ENCODE measurements at places on chromosomes 4 and X. TPM values are rescaled to one million over a fixed set of nuclear protein-coding genes. Genes with fewer than 3 reads are reported as not detected.

DNA sequence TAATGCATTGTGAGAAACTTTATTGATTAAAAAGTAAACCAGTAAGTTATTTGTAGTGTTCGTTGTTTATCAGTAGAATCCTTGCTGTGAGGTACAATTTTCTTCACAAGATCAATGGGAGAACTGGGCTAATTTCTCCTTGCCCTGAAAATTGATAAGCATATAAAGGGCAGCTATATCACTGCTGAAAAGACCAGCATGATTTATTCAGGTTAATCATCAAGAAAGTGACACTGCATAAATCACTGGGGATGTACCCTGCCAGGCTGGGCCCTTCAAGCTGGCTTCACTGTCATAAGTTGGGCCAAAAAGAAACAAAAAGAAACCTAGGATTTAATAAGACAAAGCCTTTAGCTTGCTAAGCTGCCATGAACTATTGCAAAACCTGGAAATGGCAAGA is 746.7 kb downstream of the STPG2 start:
- no peak for DNase-seq

GRCh38 chr4:996030-996996 is 3.1 kb upstream of the SLC26A1 start:
- DNase-seq = no peak

- DNase-seq = no peak
Measured at GRCh38 chrX:135740681-135741149, 27.3 kb downstream of the CT45A1 start.

DNA sequence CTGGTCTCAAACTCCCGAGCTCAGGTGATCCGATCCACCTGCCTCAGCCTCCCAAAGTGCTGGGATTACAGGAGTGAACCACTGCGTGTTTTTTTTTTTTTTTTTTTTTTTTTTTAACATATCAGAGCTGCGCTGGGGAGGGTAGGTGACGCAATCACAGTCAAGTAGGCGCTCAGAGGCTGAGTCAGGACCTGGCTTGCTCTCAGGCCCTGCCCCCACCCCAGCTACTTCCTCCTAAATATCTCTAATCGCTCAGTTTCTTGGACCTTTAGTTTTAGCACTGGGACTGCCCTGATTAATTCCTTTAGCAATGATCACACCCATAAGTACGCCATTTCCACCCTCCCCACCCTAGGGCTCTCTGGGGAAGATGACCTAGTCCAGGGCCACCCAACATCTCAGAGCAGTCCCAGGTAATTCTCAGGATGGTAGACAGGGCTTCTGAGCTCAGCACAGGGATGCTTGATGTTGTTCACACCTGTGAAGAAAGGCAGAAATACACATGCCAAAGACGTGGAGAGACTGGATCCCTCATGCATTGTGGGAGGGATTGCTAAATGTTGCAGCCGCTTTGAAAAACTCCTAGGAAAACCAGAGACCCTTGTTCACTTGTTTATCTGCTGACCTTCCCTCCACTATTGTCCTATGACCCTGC is 50.2 kb downstream of the DDX3X start:
- DNase-seq = peak; percentile 75

The FOXR2 gene
- not detected for total RNA-seq

- DNase-seq = no peak
Measured at GRCh38 chr4:76579596-76580375, 144.8 kb downstream of the SHROOM3 start.

GRCh38 chr4:74397748-74398426 is 32.9 kb downstream of the EREG start:
- no peak for DNase-seq

The ARX gene
- total RNA-seq = not detected

The CNKSR2 gene
- total RNA-seq = not detected

GRCh38 chr4:56531149-56531770 is 25.7 kb downstream of the ARL9 start:
- no peak for DNase-seq

DNA sequence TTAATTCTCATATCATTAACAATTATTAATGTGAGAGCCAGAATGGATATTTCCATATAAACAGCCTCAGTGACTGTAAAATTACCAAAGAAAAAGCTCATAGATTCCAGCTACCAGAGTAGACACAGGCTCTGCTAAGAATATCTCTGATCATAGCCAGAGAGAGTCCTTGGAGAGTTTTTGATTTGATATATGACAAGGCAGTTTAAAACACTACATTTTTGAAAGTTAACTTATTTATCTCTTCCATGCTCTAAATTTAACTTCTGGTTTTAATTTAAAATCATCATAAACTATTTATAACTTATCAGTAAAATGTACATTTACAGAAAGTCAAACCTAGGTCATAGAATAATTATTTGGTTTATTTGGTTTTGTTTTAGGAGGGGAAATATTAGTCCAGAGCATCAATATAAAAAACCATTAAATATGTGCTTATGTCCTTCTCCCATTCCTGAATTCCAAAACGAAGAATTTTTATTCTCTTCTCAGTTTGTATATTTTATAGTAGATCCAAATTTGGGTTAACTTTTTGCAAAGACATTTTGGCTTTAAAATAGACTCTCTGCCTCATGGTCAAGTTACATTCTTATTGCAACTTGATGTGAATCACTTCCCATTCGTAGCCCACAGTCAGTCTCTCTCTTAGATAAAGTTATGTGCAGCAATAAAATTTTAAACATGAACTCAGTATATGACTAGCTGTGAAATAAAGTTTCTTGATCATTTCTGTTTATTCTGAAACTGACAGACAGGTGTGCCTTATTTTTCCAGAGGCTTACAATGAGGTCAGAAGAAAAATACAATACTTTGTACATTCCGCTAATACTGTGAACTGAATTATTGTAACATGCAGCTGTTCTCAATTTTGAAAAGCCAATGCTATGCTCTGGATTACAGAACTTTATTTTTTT is 267.1 kb downstream of the PAPSS1 start:
- no peak for DNase-seq

The CFP gene
- total RNA-seq = 7.4 TPM

- DNase-seq = no peak
Measured at GRCh38 chrX:41599507-41599906, 89.3 kb upstream of the GPR34 start.

DNA sequence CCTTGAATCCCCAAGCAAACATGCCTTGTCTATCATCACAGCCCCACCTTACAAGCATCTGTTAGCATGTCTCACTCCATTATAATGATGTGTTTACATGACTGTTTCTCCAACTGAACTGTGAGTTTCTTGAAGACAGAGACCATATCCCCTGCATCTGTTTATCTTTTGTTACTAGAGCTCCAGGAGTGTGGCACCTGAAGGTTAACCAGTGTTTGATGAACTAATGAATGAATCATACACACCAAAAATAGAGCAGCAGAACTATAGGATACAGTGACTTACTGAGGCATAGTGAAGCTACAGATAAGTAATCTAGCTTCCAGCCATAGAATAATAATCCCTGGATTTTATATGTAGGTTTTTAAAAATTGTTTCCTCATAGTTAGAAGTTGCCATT is 331.0 kb downstream of the PCDH7 start:
- no peak for DNase-seq

- no peak for DNase-seq
Measured at GRCh38 chr4:174036576-174036975, 246.9 kb downstream of the FBXO8 start.

GRCh38 chr4:128358913-128359279 is 71.3 kb upstream of the PGRMC2 start:
- no peak for DNase-seq

The TCEAL2 gene
- not detected for total RNA-seq

- DNase-seq = peak; percentile 35
Measured at GRCh38 chr4:42865572-42866189, 26.8 kb upstream of the GRXCR1 start.

- no peak for DNase-seq
Measured at GRCh38 chrX:9927698-9928482, 39.3 kb upstream of the CLDN34 start.

DNA sequence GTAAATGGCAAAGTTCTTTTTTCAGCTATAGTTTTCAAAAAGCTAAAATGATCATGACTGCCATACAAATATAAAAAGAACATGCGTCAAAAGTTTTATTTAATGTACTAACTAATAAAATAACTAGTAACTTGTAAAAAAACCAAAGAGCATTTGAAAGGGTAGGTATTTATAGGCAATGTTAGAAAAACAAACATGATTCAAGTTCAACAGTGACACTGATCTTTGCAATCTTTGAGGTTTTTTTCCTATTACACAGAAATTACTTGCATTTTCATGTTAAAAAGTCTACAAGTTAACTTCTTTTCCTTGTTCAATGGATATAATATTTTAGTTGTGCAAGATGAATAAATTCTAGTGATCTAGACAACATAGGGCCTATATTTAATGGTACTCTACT is 72.3 kb upstream of the GRID2 start:
- DNase-seq = no peak

- DNase-seq = no peak
Measured at GRCh38 chrX:72262077-72262476, 15.0 kb downstream of the RPS4X start.

- DNase-seq = no peak
Measured at GRCh38 chrX:118675326-118675965, 52.0 kb upstream of the IL13RA1 start.

The NEUROG2 gene
- total RNA-seq = not detected

Measured in Peyer's patch (tissue), 4 donors.